ENCODE measurements at places on chromosomes 6 and 20.
A peak's percentile ranks its signal among the peaks of the same experiment; 100 is the strongest.

DNA sequence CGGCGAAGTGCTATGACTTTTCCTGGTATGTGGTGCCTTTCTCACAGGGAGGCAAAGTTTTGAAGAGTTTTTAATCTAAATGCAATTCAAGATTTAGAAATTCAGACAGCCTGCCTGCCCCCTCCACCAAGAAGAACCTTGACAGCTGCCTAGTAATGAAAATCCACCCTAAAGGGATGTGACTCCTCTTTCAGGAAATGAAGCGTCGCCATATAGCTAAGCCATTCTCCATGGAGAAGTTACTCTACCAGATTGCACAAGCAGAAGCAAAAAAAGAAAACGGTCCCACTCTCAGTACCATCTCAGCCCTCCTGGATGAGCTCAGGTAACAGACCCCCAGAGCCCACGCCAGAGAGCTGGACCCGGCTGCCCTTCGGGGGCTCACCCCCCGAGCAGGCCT is 150.1 kb downstream of the DTNBP1 start:
- DNase-seq = no peak

- DNase-seq = no peak
Observed at GRCh38 chr6:35562060-35562459, 49.4 kb upstream of the TULP1 start.

- no peak for DNase-seq
Observed at GRCh38 chr6:84003131-84003530, 30.4 kb upstream of the MRAP2 start.

- DNase-seq = no peak
Observed at GRCh38 chr20:704726-705125, 29.1 kb upstream of the SCRT2 start.

GRCh38 chr6:163789199-163789810 is 374.8 kb downstream of the QKI start:
- no peak for DNase-seq

DNA sequence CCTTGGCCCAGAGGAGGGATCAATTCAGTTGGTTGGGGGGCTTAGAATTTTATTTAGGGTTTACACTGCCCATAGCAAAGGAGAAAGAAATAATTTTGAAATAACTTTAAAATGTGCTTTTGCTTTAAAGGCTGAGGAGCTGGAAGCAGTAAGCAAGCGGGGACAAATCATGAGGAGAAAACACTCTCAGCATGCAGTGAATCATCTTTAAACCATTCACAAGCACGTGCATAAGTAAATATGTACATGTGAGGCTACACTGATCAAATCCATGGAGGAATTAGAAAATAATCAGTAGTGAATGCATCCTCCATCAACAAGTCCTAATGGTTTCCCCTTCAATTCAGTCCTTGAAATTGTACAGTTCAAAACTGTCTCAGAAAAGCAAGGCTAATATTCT is 181.0 kb downstream of the MTFR2 start:
- no peak for DNase-seq

- DNase-seq = no peak
Observed at GRCh38 chr6:36800223-36801076, 38.8 kb downstream of the CPNE5 start.

- DNase-seq = no peak
Observed at GRCh38 chr6:135311446-135312200, 130.5 kb downstream of the MYB start.

DNA sequence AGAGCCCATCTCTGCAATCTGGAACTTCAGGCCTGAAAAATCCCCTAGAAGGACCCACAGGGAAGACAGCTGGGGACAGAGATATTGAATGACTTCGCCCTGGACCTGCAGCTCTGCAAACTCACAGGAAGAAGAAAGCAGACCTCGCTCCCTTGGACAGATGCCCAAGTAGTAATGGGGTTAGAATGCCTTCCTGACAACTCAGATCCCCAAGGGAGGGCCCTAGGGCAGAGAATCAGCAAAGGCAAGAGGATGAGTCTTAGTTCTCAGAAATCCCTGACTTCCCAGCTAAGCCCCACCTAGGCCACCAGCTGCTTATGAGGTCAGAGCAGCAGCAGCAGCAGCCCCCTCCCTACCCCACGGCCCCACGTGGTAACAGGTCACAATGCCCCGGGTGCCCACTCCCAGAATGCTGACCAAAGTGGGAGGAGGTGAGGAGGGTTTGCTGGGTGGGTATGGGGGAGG is at the start of gene C20orf141:
C20orf141 (plus strand) TSS at position 401 of the 465 bp plus-strand sequence. CDS start 198 bp downstream, outside the sequence.
- DNase-seq = peak; percentile 33

- peak; percentile 60 for DNase-seq
Observed at GRCh38 chr20:11274141-11274594, 600.4 kb upstream of the JAG1 start.

DNA sequence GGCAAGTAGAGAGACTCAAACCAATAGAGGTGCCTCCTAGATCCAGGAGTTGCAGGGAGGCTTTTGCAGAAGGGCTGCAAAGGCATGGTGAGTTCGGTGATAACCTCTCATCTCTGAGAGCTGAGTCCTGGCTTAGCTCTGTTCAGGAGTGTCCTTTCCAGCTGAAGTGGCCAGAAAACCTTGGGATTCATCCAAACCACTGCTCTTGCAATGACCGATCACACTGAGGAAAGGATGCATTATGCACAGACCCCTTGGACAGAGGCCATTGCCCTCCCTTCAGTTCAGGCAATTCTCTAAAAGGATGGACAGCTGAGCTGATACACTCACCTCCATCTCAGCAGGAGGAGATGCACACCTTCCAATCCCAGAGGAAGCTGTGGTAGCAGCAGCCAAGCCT is 158.8 kb upstream of the ENPP5 start:
- no peak for DNase-seq

GRCh38 chr6:47377971-47378370 is 68.3 kb upstream of the TNFRSF21 start:
- no peak for DNase-seq

- DNase-seq = no peak
Observed at GRCh38 chr20:31667315-31668285, 29.9 kb downstream of the COX4I2 start.

- DNase-seq = peak; percentile 40
Observed at GRCh38 chr6:105272786-105273185, 93.0 kb upstream of the POPDC3 start.

- no peak for DNase-seq
Observed at GRCh38 chr6:26312096-26312463, 52.9 kb upstream of the BTN3A2 start.

GRCh38 chr20:58956078-58956477 is 25.0 kb upstream of the NELFCD start:
- no peak for DNase-seq

- DNase-seq = no peak
Observed at GRCh38 chr6:16819752-16820151, 58.5 kb upstream of the ATXN1 start.

GRCh38 chr20:49034070-49034732 is 11.9 kb upstream of the CSE1L start:
- DNase-seq = no peak

GRCh38 chr6:79570129-79571029 is 33.1 kb upstream of the LCA5 start:
- DNase-seq = peak; percentile 56

DNA sequence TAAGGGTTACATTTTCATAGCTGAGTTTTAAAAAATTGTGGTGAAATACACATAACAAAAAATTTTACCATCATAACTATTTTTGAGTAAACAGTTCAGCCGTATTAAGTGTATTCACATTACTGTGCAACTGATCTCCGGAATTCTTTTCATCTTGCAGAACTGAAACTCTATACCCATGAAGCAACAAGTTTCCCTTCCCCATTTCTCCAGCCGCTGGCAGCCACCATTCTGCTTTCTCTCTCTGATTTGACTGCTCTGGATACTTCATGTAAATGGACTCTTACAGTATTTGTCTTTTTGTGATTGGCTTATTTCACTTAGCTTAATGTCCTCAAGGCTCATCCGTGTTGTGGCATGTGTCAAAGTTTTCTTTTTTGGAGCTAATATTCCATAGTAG is 341.6 kb downstream of the QKI start:
- no peak for DNase-seq

DNA sequence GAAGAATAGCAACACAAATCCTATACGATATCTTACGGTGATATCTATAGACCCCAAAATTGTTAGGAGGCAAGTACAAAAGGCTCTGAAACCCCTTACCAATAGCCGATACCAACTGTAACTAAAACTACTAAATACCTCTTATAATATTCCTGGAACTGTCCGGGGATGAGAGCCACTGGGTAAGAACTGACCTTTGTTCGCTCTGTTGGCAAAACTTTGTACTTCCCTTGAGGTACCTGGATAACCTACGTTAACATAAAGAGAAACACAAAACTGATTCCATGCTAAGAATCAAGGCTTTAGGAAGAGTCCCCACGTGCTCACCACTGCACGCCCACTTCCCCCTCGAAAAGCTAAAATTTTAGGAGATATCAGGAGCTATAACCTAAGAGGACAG is 9.7 kb downstream of the PHF10 start:
- no peak for DNase-seq

DNA sequence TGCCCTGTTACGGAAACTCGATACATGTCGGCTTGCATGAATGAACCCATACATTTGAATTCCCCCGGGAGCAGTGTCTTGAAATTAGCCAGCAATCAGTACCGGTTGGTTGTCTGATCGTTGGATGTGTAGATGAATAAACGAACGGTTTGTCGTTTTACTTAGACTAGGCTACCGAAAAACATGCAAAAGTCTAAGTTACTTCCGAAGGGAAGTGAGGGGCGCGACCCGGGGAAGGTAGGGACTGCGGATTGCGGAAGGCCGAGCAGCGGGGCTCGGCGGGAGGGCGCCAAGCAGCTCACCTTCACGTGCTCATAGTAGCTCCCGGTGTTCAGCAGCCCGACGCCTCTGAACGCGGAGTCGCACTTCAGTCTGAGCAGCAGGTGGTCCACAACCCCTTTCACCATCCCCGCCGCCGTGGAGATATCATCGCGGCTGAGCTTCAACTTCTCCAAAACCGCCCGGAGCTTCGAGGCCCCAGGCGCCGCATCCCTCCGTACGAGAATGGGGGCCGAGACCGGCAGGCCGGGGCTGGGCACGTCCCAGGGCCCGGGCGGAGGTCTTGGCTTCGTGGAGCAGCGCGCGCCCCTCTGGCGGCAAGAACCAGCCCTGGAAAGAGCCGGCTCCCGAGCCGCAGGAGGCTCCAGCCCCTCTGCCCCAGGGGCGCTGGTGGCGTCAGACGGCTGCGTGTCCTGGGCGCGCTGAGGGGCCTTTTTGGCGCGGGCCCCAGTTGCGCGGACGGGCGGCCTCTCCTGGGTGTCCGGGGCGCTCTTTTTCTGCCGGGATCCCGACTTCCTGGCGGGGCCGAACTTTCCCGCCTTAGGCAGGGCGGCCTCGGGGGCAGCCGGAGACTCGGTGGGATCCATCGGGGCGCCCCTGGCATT is 632 bp downstream of the CGAS start:
- DNase-seq = peak; percentile 46

GRCh38 chr6:154508573-154509375 is 1.7 kb downstream of the CNKSR3 start:
- no peak for DNase-seq

GRCh38 chr6:49499623-49500022 is at the start of gene GLYATL3:
Gene GLYATL3 (plus strand): TSS chr6:49499923. CDS start chr6:49511991, 12,068 bp downstream.
- DNase-seq = no peak

- peak; percentile 78 for DNase-seq
Observed at GRCh38 chr6:139029470-139030227, 1.1 kb downstream of the ABRACL start.

DNA sequence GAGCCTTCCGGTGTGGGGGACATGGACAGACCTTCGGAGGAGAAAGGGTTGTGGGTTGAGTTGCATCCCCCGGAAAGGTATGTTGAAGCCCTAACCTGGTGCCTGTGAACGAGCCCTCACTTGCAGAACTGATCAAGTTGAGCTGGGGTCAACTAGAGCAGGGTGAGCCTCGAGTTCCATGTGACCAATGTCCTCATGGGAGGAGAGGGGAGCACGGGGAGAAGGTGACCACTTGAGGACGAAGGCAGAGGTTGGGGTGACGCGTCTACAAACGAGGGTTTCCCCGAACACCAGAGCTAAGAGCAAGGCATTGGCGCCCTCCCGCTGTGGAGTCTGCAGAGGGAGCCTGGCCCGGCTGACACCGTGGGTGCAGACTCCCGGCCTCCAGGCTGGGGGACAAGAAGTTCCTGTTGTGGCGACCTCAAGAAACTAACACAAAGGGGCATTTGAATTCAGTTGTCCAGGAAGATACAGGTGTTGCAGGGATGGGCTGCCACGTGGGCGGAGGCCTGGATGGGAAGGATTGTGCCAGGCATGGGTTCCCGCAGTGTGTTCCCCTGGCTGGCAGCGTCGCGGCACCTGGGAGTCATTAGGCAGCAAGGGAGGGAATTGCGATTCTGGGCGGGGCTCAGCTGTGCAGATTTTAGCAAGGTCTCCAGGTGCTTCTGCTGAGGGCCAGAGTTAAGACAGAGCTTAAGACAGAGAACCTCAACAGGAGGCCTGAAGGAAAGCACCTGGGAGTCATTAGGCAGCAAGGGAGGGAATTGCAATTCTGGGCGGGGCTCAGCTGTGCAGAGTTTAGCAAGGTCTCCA is 20.4 kb upstream of the UNC93A start:
- DNase-seq = no peak

- DNase-seq = no peak
Observed at GRCh38 chr6:166612471-166612881, 14.6 kb downstream of the RPS6KA2 start.

- DNase-seq = no peak
Observed at GRCh38 chr6:132812756-132813172, 1.6 kb upstream of the RPS12 start.

GRCh38 chr20:13552061-13552460 is 86.7 kb downstream of the TASP1 start:
- DNase-seq = no peak

DNA sequence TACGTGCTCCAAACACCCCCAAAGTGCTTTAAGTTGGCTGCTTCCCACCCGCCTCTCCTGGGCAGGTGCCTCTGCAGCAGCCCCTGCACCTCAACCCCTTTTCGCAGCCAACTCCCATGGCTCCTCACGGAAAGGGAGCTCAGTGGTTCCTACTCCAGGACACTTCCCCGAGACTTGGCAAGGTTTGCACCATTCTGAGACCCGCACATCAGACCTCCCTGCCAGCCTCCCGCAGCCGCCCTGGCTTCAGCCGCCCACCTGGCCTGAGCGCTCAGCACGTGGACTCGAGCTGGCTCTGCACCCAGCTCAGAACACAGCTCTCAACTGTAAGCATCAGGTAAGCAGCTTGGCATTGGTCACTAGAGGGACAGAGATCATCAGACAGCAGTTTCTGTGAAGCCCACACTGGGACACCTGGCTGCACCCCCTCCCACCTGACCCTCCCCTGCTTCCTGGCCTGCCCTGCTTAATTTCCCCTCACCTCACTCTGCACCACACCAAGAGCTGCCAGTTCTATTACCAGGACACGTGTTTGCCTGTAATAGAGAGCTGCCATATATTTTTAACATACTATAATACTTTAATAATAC is 28.5 kb downstream of the GMDS start:
- peak; percentile 47 for DNase-seq

DNA sequence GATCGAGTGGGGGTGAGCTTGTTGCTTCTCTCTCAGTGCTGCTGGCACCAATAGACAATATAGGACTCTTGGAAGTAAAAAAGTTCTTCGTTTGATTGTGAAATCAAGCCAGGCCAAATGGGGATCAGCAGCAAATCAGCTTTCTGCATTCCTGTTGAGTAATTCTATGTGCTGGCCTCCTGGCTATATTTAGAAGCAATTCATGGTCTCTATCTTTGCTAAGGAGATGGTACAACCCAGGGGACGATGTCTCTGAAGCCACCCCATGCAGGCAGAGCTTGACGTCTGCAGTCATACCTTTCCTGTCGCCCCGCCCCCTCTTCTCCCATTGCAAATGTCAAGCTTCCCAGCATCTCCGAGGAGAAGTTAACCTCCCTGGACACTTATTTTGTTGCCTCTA is 199.1 kb downstream of the SCP2D1 start:
- no peak for DNase-seq

GRCh38 chr20:21048841-21049273 is 57.3 kb downstream of the LINC00237 start:
- DNase-seq = peak; percentile 84

All from H7 (cell line).